Frontal cortex (tissue), 4 donors: ENCODE measurements at places on chromosomes 1 and 21. TPM values are rescaled to one million over a fixed set of nuclear protein-coding genes. Genes with fewer than 3 reads are reported as not detected.

Gene WNT2B
- total RNA-seq: 2.0 TPM

Gene IFI44L
- total RNA-seq: 7.3 TPM

Gene GREM2
- total RNA-seq: 14.7 TPM

Gene CDA
- total RNA-seq: not detected

Gene AIM2
- total RNA-seq: 22.8 TPM

Gene KDF1
- not detected for total RNA-seq

Gene CD1C
- under 0.01 TPM for total RNA-seq

Gene KLF17
- total RNA-seq: under 0.01 TPM

Gene MCOLN3
- not detected for total RNA-seq

Gene SUMO3
- total RNA-seq: 63.2 TPM

Gene F13B
- total RNA-seq: not detected

Gene HAO2
- under 0.01 TPM for total RNA-seq

Gene FAM72C
- total RNA-seq: 1.2 TPM

Gene NCAM2
- total RNA-seq: 63.6 TPM

Gene CNST
- total RNA-seq: 34.2 TPM

Gene DBT
- 6.5 TPM for total RNA-seq

Gene UMODL1
- not detected for total RNA-seq

Gene ST6GALNAC5
- total RNA-seq: 60.7 TPM

Gene CHIA
- not detected for total RNA-seq

Gene COL6A2
- total RNA-seq: 15.5 TPM

Gene TRIM63
- not detected for total RNA-seq

Gene INAVA
- 0.82 TPM for total RNA-seq

Gene FH
- 53.0 TPM for total RNA-seq

Gene PHLDA3
- total RNA-seq: 5.7 TPM

Gene BSND
- total RNA-seq: not detected

Gene ASAP3
- total RNA-seq: 7.7 TPM
